Lung (tissue), 17 donors: ENCODE measurements at places on chromosomes 7 and 10.

GRCh38 chr7:30729642-30730041, 22.3 kb upstream of the INMT start:
- no peak overlapping the region for H3K4me3 ChIP-seq
- no peak overlapping the region for H3K27ac ChIP-seq
- H3K27me3 ChIP-seq: no peaks in the 10 kb centered on the region
- H3K36me3 ChIP-seq: no peaks in the 10 kb centered on the region
- DNase-seq: no peak
- H3K4me1 ChIP-seq: peaks cover 6% of the 10 kb centered on the region

GRCh38 chr7:44994877-44995554, 5.0 kb upstream of the CCM2 start:
- no peak for DNase-seq
- no peak overlapping the region for H3K4me3 ChIP-seq
- no peaks in the 10 kb centered on the region for H3K36me3 ChIP-seq
- H3K27ac ChIP-seq: no peak overlapping the region

GRCh38 chr7:18145160-18145559, 117.5 kb upstream of the PRPS1L1 start:
- H3K27ac ChIP-seq: no peak overlapping the region
- H3K36me3 ChIP-seq: no peaks in the 10 kb centered on the region
- H3K4me3 ChIP-seq: no peak overlapping the region

GRCh38 chr7:16066805-16067459, 354.4 kb downstream of the CRPPA start:
- DNase-seq: peak; percentile 63
- no peak overlapping the region for H3K4me3 ChIP-seq
- no peak overlapping the region for H3K27ac ChIP-seq

DNA sequence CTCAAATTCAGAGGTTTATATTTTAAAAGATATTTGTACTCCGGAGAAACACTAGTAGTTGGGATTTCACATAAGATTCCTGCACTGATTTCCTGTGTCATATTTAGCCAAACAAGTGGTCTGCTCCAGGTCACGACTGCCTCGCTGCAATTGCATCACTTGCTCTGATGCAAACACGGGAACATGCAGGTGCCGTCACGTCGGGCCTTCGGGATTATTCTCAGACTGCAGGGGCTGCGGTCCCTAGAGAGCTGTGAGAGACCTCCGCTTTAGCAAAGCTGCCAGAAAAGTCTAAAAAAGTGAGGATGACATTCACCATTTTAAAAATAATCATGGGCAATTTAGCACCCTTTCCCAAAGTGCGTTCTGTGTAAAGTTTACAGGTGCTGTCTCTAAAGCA, 93.5 kb upstream of the DDC start:
- H3K27ac ChIP-seq: peak overlapping the region; percentile 13
- no peaks in the 10 kb centered on the region for H3K27me3 ChIP-seq
- no peak for DNase-seq
- H3K36me3 ChIP-seq: peaks cover 2% of the 10 kb centered on the region
- H3K4me1 ChIP-seq: peaks cover 2% of the 10 kb centered on the region

DNA sequence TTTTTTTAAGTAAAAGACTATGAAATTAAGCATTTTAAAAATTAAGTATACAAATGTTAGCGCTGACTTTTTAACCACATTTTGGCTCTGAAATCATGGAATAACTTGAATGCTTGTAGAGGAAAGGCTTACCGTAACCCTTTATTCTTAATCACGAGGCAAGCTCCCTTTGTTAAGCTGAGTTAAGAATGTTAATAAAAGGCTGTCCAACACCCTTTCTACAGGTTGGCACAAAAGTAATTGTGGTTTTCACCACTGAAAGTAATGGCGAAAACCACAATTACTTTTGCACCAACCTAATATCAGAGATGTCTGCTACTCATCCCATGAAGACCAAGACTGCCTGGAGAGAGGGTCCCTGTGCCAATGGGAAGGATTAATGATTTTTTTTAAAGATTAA, 70.6 kb downstream of the STK17A start:
- H3K4me3 ChIP-seq: no peak overlapping the region
- H3K4me1 ChIP-seq: peaks cover 11% of the 10 kb centered on the region
- no peak for DNase-seq
- H3K27ac ChIP-seq: no peak overlapping the region

DNA sequence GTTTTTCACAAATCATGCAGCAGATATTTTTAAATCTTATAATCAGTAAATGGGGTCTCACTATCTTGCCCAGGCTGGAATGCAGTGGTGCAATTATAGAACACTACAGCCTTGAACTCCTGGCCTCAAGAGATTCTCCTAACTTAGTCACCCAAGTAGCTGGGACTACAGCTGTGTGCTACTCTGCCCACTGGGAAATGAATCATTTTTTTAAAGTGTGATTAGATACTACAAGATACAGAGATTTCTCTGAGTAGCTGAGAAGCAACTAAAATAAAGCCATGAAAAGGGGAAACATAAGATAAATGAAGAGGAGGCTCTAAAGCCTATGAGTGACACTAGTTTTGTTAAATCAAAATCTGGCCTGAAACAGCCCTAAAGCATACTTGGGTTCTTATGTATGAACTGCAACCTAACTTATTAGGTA, 119.7 kb downstream of the JMJD1C start:
- H3K4me3 ChIP-seq: no peak overlapping the region
- DNase-seq: no peak
- H3K27me3 ChIP-seq: no peaks in the 10 kb centered on the region
- H3K36me3 ChIP-seq: no peaks in the 10 kb centered on the region
- H3K27ac ChIP-seq: no peak overlapping the region

DNA sequence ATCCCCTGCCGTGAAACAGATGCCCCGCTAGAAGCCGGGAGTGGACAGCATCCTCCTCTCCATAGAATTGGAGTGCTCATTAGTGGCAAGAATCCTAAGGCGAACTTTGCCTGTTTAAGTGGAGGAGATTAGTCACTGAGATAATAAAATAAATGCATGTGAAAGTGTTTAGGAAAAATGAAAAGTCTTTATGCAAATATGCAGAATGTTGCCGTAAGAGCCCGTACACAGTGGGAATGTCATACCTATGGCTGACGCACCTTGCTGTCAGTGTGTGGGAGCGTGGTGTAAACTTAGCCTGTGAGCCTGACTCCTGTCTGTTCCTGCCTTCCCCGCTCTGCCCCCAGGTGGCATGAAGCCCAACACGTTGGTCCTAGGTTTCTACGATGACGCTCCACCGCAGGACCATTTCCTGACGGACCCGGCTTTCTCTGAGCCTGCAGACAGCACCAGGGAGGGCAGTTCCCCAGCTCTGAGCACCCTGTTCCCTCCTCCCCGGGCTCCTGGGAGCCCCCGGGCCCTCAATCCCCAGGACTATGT, 1.7 kb upstream of the TRIP6 start:
- no peaks in the 10 kb centered on the region for H3K27me3 ChIP-seq
- no peak overlapping the region for H3K4me3 ChIP-seq
- no peak overlapping the region for H3K27ac ChIP-seq
- no peaks in the 10 kb centered on the region for H3K36me3 ChIP-seq

DNA sequence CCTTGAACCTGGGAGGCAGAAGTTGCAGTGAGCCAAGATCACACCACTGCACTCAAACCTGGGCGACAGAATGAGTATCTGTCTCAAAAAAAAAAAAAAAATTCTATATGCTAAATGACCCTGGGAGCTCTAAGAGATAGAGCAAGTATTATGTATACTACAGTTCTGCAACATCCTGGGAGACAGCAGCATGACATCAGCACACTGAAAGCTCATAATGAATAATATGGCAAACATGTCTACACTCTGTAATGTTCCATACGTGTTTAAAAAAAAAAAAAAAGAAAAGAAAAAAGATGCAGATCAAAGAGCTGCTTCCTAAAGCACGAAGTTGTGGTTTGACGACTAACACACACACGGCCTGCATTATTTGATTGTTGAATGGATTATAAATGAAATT, 72.5 kb downstream of the CUL2 start:
- H3K4me3 ChIP-seq: no peak overlapping the region
- H3K4me1 ChIP-seq: peaks cover 8% of the 10 kb centered on the region
- peaks cover 11% of the 10 kb centered on the region for H3K36me3 ChIP-seq
- H3K27ac ChIP-seq: no peak overlapping the region

DNA sequence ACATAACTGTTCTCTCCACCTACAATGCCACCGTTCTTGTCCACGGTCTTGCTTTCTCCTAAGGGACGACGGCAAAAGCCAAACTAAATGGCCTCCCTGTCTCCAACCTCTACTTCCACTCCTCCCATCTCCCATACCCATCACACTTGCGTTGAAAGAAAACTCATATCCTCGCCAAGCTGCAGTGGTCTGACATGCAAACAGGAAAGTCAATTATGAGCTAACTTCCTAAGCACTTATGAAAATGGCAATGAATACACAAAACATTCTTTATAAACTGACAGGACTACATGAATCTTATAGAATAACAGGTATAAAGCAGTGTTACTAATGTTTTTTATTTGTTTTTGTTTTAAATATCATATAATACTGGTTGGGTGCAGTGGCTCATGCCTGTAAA, 46.4 kb downstream of the TYW1B start:
- no peaks in the 10 kb centered on the region for H3K4me1 ChIP-seq
- DNase-seq: no peak
- H3K4me3 ChIP-seq: no peak overlapping the region
- no peak overlapping the region for H3K27ac ChIP-seq
- H3K36me3 ChIP-seq: no peaks in the 10 kb centered on the region
- H3K27me3 ChIP-seq: no peaks in the 10 kb centered on the region

DNA sequence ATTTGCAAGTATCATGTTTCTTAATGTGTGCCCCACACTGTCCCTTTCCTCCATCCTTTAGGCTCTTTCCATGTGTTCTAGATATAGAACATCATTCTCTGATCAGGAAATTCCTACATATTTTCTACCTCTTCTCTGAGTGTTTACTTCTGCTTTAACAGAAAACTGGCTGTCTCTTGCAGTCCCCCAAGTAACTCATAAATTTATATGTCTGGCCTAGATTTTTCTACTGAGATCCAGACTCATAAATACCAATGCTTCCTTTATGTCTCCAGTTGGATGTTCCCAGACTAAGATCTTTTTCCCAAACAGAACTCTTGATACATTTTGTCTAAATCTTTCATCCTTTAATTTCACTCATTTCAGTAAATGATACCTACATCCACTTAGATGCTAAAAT, 181.8 kb downstream of the CDK14 start:
- no peak overlapping the region for H3K27ac ChIP-seq
- DNase-seq: no peak
- H3K4me1 ChIP-seq: peaks cover 6% of the 10 kb centered on the region
- H3K27me3 ChIP-seq: no peaks in the 10 kb centered on the region

GRCh38 chr7:50618281-50618680, 53.1 kb upstream of the DDC start:
- H3K4me1 ChIP-seq: no peaks in the 10 kb centered on the region
- H3K36me3 ChIP-seq: peaks cover 16% of the 10 kb centered on the region
- H3K27me3 ChIP-seq: no peaks in the 10 kb centered on the region
- peak; percentile 42 for DNase-seq
- no peak overlapping the region for H3K4me3 ChIP-seq
- no peak overlapping the region for H3K27ac ChIP-seq

DNA sequence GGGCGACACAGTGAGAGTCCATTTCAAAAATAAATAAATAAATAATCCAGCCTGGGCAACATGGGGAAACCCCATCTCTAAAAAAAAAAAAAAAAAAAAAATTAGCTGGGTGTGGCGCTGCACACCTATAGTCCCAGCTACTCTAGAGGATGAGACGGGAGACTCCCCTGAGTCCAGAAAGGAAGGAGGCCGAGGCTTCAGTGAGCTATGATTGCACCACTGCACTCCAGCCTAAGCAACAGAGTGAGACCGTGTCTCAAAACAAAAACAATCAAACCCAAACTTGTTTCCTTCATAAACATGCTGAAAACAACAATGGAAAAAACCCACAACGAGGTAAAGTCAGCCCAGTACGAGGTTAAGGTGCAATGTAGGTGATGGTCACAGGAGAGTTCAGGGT, 1.2 kb downstream of the COX19 start:
- no peaks in the 10 kb centered on the region for H3K4me1 ChIP-seq
- peak overlapping the region; percentile 7 for H3K4me3 ChIP-seq
- peaks cover 22% of the 10 kb centered on the region for H3K36me3 ChIP-seq
- DNase-seq: no peak
- H3K27me3 ChIP-seq: no peaks in the 10 kb centered on the region
- no peak overlapping the region for H3K27ac ChIP-seq

DNA sequence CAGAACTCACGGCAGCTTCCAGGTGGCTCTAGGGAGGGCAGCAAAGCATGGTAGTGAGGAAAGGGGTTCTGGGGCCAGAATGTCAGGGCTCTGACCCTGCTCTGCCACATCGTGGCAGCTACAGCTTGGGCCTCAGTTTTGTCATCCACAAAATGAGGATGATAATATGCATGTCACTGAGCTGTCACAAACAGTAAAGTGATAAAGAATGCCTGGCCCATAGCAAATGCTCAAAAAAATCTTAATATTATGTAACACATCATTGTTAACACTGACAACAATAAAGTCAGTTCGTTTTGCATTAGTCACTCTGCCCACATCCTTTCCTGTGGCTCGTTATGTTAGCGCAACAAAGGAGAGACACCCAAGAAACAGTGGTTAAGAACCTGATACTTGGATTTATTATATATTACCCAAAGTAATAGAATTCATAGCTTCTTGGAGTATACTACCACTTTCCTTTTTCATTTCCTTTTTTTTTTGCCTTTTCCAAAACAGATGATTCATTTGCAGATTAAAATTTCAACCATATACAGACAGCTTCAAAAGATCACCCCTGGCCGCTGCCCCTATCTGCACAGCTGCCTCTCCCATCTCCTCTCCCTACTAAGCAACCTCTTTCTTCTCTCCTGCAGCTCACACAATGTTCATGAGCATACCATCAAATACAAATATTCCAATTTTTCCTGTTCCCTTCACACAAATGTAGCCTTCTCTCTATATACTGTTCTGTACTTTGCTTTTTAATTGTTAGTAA, 45.5 kb upstream of the DDC start:
- no peak overlapping the region for H3K27ac ChIP-seq
- peaks cover 32% of the 10 kb centered on the region for H3K36me3 ChIP-seq
- no peak overlapping the region for H3K4me3 ChIP-seq
- no peaks in the 10 kb centered on the region for H3K4me1 ChIP-seq
- no peak for DNase-seq

- no peak overlapping the region for H3K4me3 ChIP-seq
- no peaks in the 10 kb centered on the region for H3K36me3 ChIP-seq
- H3K4me1 ChIP-seq: no peaks in the 10 kb centered on the region
Observed at GRCh38 chr7:115208710-115209560, 287.0 kb downstream of the MDFIC start.
